SJSA1 (cell line): ENCODE measurements at places on chromosomes 2 and 18. TPM values are rescaled to one million over a fixed set of nuclear protein-coding genes. Genes with fewer than 3 reads are reported as not detected.

DNA sequence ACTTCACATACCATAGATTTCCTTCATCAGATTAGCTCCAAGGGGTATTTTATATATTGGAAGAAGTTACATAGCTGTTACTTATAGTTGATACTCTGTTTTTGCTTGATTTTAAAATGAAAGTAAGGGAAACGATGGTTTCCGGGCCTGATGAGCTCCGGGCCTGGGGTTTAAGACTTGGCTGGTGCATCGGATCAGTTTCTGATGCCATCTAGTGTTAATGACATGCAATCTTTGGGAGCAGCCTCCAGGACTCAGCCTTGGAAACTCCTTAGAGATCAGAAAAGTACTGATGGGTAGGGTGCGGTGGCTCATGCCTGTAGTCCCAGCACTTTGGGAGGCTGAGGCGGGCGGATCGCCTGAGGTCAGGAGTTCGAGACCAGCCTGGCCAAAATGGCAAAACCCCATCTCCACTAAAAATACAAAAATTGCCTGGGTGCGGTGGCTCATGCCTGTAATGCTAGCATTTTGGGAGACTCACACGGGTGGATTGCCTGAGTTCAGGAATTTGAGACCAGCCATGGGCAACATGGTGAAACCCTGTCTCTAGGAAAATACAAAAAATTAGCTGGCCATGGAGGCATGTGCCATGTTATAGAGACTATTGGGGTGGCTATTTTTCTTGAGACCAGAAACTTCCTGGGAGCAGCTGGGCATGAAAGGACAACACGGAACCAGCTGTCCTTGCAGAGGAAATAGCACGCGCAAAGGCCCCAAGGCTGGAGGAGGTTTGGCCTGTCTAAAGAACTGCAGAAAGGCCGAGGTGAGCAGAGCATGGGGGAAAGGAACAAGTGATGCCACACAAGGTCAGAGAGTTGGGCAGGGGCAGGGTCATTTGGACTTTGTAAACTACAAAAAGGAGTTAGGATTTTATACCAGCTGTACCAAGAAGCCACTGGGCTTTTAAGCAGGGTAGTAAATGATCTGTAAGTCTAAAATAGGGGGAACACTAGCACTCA is 46.9 kb upstream of the CNOT11 start:
- peak; percentile 55 for DNase-seq

Gene ORMDL1
- 94.5 and 109 TPM in 2 replicates for total RNA-seq

DNA sequence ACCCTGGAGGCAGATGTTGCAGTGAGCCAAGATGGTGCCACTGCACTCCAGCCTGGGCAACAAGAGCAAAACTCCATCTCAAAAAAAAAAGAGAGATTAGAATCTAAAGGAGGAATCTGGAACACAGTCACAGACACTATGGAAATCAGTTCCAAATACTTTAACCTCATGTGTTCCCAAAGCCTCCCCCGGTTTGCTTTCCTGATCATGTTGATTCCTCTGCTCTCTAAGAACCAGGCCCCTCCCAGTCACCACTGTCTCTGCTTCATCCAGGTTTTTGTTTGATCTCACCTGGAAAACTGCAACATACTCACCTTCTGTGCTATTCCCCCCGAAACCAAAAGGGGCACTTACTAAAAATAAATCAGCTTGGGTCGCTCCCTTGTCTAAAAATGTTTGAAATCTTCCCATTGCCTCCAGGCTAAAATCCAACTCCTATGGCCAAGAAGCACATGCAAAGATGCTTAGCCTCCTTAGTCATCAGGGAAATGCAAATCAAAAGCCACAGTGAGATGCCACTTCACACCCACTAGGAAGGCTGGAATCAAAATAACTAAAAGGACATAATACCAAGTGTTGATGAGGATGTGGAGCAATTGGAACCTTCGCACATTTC is 6.2 kb upstream of the NEU2 start:
- DNase-seq = no peak

- DNase-seq = no peak
Observed at GRCh38 chr2:85655961-85656417, 12.0 kb downstream of the SFTPB start.

GRCh38 chr18:27787547-27787946 is 389.4 kb downstream of the CDH2 start:
- no peak for DNase-seq

GRCh38 chr2:100568989-100569388 is 6.2 kb downstream of the PDCL3 start:
- DNase-seq = no peak
